CD4-positive, alpha-beta T cell treated with Interleukin-17A for 1 hour (primary cell): ENCODE measurements at places on chromosomes 11 and 22.

- DNase-seq = no peak
Observed at GRCh38 chr22:29205594-29206371, at the start of gene EMID1. Gene EMID1, plus strand, starts transcription at chr22:29205896. Its CDS starts 143 bp downstream, at chr22:29206039.

DNA sequence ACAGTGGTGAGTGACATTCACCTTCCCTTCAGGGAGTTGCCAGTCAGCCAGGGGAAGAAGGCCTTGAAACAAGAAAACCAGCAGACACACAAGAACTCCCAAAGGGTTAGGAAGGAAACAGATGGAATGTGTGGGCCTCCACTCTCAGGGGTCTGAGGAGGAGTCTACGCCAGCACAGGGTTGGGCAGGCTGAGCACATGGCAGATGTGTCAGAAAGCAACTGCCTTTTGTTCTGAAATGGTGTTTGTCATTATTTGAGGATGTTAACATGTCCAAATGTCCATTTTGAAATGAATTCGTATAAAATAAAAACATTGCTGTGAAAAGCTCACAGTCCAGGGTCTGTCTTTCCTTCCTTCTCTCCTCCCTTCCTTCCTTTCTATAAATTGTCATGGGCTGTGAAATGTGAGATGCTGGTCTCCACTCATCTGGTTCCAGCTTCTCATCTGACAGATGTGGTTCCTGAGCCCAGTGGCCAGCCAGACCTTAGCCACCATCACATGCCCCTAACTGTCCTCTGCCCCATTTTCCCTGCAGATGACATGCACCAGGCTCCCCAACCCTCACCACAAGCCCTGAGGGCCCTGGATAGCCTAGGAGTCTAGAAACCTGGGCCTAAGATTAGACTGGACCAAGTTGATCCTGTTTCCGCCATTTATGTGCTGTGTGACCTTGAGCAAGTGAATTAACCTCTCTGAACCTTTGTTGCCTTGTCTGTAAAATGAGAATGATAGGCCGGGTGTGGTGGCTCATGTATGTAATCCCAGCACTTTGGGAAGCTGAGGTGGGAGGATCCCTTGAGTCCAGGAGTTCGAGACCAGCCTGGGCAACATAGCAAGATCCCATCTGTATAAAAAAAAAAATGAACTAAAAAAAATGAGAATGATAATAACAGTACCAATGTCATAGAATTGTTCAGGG, 56.2 kb upstream of the CRYBB3 start:
- DNase-seq = no peak

- DNase-seq = no peak
Observed at GRCh38 chr11:66116576-66117361, 46.7 kb downstream of the PACS1 start.

DNA sequence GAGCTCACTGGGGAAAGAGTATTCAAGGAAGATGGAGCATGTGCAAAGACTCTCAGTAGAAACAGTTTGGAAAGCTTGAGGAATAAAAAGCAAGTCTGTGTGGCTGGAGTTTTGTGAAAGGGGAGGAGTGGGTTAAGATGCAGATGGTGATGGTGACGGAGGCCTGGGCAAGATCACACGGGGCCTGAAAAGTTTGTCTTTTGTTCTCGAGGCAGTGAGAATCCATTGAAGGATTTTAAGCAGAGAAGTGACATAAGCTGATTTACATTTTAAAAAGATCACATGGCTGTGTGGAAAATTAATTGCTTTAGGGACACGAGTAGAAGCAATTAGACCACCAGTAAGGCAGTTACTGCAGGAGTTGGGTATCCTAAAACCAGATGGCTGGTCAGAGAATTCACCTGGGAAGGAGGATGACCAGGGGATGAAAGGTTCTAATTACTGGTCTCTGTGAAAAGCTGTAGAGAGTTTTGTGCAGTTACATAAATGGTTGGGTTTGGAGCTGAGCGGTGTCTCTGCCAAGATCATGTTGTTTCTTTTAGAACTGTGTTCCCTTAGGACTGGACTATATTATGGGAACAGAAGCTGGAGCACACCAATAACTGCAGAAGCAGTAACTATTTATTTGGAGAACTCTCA, 7.1 kb downstream of the RRP8 start:
- no peak for DNase-seq

GRCh38 chr11:407651-408123, 7.1 kb downstream of the SIGIRR start:
- no peak for DNase-seq

GRCh38 chr11:12386745-12387144, 9.4 kb downstream of the PARVA start:
- no peak for DNase-seq

DNA sequence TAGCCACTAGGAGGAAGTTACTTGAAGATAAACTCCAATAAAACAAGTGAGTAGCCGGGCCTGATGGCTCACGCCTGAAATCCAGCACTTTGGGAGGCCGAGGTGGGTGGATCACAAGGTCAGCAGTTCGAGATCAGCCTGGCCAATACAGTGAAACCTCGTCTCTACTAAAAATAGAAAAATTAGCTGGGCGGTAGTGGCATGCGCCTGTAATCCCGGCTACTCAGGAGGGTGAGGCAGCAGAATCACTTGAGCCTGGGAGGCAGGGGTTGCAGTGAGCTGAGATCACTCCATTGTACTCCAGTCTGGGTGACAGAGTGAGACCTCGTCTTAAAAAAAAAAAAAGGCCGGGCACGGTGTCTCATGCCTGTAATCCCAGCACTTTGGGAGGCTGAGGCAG, 34.0 kb upstream of the CLPB start:
- DNase-seq = no peak

GRCh38 chr22:46843821-46844255, 81.4 kb downstream of the TBC1D22A start:
- DNase-seq = no peak

GRCh38 chr22:28029201-28029948, 110.3 kb upstream of the PITPNB start:
- no peak for DNase-seq

DNA sequence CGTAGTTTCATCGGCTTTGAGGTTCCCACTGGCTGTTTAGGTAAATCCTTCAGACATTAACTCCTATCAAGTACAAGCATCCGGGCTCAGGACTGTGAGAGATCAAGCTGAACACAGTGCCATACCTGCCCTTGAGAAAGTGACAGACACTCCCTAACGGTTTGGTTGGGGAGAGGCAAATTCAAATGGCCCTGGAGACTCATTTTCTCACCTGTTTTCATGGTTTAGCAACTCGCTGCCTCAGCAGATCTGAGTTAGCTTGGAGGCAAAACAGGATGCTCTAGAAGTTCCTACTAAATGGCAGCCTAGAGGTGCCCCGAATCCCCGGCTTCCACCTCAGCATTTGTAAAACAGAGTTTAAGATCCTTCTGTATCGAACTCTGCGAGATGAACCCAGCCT, 3.6 kb upstream of the FBXO3 start:
- DNase-seq = peak; percentile 58

- DNase-seq = peak; percentile 79
Observed at GRCh38 chr22:30221121-30221992, 25.2 kb downstream of the LIF start.

GRCh38 chr22:24481641-24482040, 13.5 kb upstream of the UPB1 start:
- no peak for DNase-seq

GRCh38 chr22:26718905-26719304, 61.5 kb downstream of the MIAT start:
- no peak for DNase-seq

- DNase-seq = no peak
Observed at GRCh38 chr11:69854713-69855112, 35.5 kb upstream of the FGF3 start.

- DNase-seq = no peak
Observed at GRCh38 chr11:59807047-59807610, 3.4 kb downstream of the MRPL16 start.

DNA sequence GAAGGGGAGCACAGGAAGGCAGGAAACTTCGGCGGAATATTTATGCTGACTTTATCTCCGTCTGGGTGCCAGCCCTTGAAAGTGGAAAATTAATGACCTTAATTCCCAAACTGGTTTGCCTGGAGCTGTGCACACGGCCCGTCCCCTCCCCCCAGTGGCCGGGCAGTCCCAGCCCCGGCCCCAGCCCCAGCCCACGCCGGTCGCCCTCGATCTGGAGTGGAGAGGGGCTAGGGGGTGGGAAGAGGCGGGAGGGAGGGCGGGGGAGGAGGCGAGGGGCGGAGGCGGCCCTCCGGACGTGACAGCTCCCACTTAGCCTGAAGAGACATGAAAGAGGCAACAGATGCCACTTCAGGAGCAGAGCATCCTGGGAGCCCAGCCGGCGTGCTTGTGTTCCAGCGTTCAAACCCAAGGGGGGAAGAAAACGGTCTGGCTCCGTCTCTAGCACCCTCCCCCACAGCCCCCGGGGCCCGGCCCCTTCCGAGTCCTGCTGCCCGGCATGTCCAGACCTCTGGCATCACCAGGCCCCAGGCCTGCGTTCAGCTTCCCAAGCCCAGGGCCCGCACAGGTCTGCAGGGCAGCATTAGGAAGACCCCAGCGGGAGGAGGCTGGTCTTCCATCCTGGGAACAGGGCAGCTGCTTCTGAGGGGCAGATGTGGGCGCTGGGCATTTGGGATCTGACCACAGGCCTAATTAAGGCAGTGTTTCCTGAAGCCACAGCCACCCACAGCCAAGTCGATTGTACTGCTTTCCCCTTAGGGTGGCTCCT, 20.0 kb upstream of the LMO1 start:
- DNase-seq = no peak

DNA sequence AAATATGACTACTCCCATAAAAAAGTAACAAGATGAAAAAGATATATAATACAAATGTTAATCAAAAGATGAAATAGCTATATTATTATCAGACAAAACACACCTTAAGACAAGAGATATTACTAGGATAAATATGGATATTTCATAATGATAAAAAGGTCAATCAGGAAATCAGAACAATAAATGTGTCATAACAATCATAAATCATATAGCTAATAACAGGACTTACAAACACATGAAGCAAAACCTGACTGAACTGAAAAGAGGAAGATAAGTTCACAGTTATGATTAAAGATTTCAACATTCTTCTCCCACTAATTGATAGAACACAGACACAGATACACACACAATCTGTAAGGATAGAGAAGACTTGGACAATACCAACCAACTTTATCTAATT, 47.2 kb downstream of the EIF3M start:
- no peak for DNase-seq

DNA sequence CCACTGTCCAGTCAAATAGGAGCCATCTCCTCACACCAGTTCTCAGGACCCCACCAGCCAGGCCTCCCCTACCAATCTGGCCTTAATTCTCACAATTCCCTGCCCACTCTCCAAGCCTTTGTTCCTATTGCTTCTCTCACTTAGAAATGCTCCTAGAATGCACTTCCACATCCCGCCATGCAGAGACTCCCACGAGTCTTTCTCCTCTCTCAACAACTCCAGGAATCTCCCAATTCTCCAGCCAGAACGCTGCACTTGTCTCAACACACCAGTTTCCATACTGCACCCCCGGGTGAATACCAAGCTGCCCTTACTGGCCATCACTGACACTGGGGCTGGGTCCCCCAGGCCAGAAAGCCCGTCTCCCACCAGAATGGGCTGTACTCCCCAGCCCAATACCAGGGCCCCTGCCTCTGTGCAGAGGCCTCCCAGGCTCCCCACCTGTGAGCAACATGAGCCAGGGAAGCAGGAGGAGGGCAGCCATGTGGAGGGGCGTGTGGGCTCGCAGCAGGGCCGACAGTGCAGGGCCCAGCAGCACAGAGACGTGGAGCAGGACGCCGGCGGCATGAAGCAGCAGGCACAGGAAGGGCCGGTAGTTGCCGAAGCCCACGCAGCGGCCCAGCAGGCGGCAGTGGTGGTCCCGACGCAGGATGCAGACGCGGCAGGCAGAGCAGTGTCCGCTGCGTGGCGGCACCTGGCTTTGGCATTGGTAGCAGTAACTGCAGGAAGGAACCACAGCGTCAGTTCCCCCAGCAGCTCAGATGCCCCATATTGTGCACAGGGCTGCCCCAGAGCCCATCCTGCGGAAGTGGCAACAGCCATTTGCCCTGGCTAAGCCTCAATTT, 2.4 kb downstream of the ZDHHC24 start:
- DNase-seq = peak; percentile 82

GRCh38 chr22:31274017-31274416, 18.3 kb downstream of the PIK3IP1 start:
- no peak for DNase-seq

DNA sequence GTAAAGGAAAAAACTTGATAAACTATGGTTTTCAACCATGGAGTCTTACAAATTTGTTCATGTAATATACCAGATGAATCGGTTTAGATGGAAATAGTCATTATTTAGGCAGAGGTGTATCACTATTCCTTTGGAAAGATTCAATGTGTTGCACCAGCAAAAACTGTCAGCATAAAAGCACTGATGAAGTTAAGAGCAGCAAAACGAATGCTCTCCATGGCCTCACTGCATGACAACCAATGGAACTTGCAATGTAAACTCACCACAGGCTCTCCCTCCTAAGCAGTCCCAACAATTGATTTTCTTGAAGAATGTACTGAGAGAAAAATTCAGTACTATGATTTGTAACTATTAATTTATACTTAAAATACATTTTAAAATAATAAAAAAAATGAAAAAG, 139.9 kb downstream of the FCHSD2 start:
- no peak for DNase-seq

- no peak for DNase-seq
Observed at GRCh38 chr11:94928117-94928990, 45.0 kb downstream of the CWC15 start.

DNA sequence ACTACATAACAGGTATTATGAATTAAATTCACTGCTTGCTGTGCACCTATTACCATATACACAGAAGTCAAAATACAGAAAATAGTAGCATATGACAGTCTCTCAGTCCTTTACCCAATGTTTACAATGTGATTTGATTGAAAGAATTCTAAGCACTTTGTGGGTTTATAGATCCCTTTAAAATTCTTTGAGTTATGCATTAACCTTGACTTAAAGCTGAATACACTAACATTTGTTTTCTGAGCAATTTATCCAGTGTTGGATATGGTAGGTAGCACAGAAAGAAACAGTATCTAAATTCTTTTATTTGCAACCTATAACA, 230.8 kb upstream of the DDI1 start:
- no peak for DNase-seq

DNA sequence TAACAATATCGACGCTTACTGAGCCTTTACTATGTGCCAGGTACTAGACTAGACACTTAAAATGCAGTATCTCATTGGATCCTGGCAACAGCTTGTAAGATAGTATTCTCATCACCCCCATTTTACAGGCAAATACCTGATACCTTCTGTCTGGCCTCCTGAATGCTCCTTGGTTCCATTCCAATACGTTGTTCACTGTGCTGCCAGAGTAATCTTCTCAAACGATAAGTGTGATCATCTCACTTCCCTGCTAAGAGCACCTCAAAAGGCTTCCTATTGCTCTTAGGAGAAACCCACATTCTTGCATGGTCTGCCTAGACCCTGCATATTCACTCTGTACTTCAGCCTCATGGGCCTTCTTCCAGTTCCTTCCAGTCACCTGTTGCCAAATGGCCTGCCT, 1.3 kb upstream of the NRIP3 start:
- no peak for DNase-seq
